Stimulated activated CD4-positive, alpha-beta T cell treated with anti-CD3 and anti-CD28 coated beads, Interleukin-1b, Interleukin-23, amount 100 ng/mL, for 4 hours (primary cell): ENCODE measurements at places on chromosomes 12 and 14.

- DNase-seq, result no peak
Measured at GRCh38 chr14:99129211-99129696, 142.7 kb downstream of the BCL11B start.

DNA sequence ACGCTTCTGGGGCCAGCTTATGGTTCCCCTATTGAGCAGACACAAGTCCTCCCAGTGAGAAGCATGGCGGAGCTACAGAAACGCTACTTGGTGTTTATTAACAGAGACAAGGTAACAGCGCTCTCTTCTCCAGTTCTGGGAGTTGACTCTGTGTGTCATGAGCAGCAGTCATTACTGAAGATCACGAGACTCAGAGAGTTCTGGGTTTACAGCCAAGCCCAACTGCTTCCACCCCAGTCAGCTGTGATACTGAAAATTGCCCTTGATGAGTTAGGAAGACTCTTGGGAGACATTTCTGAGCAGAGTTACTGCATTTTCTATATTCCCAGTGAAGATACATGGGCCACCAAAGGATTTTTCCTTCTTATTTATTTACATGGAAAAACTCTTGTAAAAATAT, 48.6 kb downstream of the CFAP251 start:
- no peak for DNase-seq

- DNase-seq, result no peak
Measured at GRCh38 chr12:68350753-68351152, 18.6 kb upstream of the MDM1 start.

DNA sequence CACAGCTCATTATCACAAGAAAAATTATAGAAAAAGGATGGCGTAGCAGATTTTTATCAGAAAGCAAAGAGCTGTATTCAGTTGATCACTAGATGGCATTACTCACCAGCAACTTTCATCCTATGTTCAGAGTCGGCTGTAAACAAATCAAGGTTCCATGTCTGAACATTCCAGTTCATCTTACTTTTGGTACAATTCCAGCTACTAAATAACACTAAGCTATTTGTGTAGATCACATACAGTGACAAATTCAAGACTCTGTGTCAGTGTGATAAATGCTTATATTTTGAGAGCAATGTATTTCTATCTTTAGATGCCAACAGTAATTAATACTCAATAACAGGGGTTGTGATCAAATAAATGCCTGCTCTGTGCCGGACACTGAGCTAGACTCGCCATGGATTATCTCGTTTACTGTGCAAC, 30.1 kb downstream of the NRDE2 start:
- no peak for DNase-seq

GRCh38 chr14:88326352-88327103, 3.5 kb upstream of the KCNK10 start:
- no peak for DNase-seq
